Progenitor cell of endocrine pancreas (in vitro differentiated cells): ENCODE measurements at places on chromosomes 13 and 19. TPM values are rescaled to one million over a fixed set of nuclear protein-coding genes. Genes with fewer than 3 reads are reported as not detected.

DNA sequence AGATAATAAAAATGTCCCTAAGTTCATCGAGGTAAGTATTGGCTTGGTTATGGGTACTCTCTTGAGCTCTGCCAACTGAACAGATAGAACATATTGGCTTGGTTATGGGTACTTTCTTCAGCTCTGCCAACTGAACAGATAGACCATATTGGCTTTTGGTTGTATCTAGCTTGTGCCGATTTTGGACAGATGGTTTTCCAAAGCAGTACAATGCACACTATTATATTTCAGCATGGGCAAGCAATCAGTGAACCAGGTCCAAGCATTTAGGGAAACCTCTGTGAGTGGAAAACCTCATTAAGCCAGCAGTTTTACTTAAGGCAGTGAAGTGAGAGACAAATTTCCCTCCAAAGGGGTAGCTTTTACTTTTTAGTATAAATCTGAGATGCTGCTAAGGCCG lies 1440.5 kb upstream of the SPRY2 start:
- H3K27ac ChIP-seq, result no peak overlapping the region
- no peaks in the 10 kb centered on the region for H3K36me3 ChIP-seq
- peaks cover 10% of the 10 kb centered on the region for H3K4me1 ChIP-seq

GRCh38 chr13:42478531-42479156 lies 95.3 kb upstream of the TNFSF11 start:
- no peak overlapping the region for H3K27ac ChIP-seq
- H3K36me3 ChIP-seq, result no peaks in the 10 kb centered on the region
- no peak for DNase-seq
- no peak overlapping the region for H3K4me3 ChIP-seq
- peaks cover 2% of the 10 kb centered on the region for H3K4me1 ChIP-seq
- H3K27me3 ChIP-seq, result peaks cover 4% of the 10 kb centered on the region

DNA sequence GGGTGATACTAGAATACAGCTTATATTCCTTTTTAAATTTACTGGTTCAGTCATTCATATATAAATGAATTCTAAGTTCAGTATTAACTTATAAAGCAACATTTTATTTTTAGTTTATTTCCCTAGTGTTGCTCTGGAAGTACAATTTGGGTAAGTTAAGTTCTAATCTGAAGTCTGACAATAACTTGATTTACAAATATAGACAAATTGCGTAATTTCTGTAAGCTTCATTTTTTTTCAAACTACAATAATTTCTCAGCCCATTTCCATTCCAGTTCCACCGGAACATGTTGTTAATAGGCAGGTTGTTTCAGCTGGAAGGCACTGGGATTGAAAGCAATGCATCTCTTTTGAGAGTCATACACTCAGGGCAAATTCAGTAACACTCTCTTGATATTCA lies 2000.7 kb downstream of the OLFM4 start:
- peaks cover 3% of the 10 kb centered on the region for H3K36me3 ChIP-seq
- H3K4me3 ChIP-seq, result no peak overlapping the region
- no peak overlapping the region for H3K27ac ChIP-seq
- no peak for DNase-seq

The USHBP1 gene
- total RNA-seq, result 0.38 and 0.51 TPM in 2 replicates

DNA sequence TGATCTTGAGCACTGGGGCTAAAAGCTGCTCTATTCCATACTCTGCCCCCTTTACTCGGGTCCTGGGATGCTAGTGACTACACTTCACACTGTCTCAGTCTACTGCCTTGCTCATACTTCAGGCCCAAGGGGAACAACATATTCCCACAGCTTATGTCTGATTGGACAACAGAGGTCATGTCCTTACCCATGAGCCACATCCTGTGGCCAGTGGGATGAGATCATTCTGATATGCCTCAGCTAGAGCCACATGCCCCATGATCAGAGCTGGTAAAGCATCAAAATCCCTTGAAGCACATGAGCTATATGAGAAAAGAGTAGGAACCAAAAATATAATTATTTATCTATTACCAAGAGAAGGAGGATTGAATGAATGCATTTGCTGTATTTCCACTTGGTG lies 290.1 kb upstream of the TSHZ3 start:
- peaks cover 5% of the 10 kb centered on the region for H3K4me1 ChIP-seq
- H3K27ac ChIP-seq, result no peak overlapping the region
- H3K4me3 ChIP-seq, result no peak overlapping the region
- H3K36me3 ChIP-seq, result no peaks in the 10 kb centered on the region
- DNase-seq, result no peak
